Activated effector memory CD4-positive, alpha-beta T cell treated with Interleukin-2 at 50 U/mL for 16 hours (primary cell): ENCODE measurements at places on chromosomes 12 and 14.

GRCh38 chr12:122519418-122519817 is 7.3 kb downstream of the RSRC2 start:
- DNase-seq = no peak

GRCh38 chr14:81485372-81485771 is 48.3 kb downstream of the SEL1L start:
- DNase-seq = no peak

GRCh38 chr14:65210118-65210821 is 108.0 kb upstream of the MAX start:
- DNase-seq = no peak

- no peak for DNase-seq
These were observed 5.3 kb downstream of the NUAK1 start for GRCh38 chr12:106133136-106134087.

DNA sequence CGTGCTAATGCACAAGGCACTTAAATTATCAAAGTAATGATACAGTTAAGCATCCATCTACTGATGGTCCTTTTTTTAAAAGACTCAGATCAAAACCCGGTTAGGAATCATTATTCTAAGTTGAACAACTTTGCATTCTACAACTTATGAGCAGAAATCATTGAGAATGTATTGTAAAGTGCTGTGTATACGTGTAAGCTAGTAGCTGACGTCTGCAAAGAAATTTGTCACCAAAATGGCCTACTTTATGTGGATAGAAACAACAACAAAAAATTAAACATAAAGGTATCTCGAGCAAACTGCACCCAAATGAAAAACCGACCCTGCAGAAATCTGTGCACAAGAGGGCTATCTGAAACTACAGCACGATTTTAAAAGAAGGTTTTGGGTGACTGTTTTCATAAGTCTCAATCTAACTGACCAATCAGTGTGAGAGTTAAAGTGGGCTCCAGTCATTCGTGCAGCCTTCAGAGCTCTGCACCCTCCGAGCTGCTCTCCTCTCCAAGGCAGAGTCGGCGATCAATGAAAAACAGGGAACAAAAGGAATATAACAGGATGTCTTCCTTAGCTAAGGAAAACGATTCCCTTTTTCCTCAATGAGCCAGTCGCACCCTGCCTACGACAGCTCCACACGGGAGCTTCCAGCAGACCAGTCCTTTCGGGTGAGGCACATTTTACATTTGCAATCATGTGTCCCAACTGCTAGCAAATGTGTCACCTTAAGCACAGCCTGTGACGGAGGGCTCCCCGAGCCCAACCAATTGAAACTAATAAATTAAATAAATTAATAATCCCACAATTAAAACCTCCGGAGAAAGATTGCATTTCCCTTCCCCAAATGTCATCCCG is 200.7 kb upstream of the FOXN3 start:
- no peak for DNase-seq

DNA sequence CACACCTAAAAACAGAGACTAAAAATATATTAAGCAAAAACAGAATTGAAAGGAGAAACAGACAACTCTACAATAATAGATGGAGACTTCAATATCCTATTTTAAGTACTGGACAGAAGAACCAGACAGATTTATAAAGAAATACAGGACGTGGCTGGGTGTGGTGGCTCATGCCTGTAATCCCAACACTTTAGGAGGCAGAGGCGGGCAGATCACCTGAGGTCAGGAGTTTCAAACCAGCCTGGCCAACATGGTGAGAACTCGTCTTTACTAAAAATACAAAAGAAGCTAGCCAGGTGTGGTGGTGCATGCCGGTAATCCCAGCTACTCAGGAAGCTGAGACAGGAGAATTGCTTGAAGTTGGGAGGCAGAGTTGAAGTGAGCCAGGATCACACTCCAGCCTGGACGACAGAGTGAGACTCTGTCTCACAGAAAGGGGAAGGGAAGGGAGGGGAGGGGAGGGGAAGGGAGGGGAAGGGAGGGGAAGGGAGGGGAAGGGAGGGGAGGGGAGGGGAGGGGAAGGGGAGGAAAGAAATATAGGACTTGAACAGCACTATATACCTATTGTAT is 53.0 kb downstream of the CDK17 start:
- DNase-seq = no peak

DNA sequence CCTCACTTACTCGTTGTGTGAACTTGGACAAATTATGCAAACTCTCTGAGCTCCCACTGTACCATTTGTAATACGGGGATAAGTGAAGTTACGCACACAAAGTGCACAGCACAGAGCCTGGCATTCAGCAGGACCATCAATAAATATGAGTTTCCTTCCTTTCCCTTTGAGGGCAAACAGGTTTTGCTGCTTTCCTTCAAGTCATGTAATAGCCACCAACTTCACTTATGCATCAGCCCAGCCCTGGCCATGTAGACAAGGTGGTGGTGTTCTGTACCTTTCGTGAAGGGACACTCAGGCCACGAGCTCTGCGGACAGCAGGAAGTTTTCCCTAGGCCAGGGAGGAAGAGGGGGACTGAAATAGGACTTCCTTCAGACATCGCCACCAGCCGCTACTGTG is 272.7 kb downstream of the CACNA1C start:
- no peak for DNase-seq

GRCh38 chr12:88202500-88202899 is 60.4 kb downstream of the TMTC3 start:
- DNase-seq = no peak

DNA sequence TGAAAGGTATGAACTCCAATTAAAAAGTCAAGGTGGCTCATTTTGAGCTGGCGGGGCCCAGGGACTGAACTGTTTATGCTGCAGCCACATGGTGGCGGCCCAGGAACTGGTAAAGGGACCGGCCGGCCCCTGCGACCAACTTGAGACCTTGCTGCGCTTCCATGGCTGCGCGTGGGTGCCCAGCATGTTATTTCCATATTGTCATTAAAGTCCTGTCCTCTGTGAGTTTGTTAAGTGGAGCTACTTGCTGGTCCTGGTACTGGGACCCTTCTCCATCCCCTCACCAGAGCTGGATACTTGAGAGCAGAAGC is 62.3 kb downstream of the BEGAIN start:
- DNase-seq = no peak

DNA sequence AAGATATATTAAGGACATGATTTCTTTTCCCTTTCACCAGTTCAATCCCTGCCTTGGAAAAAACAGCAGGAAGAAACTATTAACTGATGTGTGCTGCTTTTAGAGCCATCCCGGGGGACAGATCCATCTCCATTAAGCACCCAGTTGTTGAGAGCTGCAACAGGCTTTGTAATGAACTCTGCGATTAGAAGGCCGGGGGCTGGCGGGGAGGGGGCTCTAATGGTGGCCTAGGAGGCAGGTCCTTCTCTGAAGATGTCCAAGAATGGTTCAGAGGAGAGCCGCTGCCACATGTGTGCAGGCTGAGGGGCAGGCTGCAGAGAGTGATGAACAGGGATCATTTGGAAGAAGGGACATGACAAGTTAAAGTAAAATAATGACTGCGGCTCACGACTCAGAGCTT is 67.8 kb downstream of the GALNT8 start:
- no peak for DNase-seq

DNA sequence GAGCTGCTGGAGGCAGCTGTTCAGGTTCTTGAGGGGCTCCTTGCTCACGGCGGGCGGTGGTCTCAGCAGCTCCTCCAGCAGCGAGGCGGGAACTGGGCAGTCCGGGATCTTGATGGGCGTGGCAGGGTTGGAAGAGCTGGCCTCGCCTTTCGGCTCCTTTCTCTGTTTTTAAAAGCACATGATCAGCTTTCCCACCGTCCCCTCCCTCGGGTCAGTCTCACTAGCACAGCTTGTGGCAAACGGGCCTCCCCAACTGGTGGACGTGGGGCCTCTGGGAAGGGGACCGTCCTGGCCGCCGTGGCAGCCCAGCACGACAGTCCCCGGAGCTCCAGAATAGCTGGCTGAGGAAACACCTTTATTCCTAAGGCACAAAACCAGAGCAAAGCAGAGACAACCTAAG is 12.5 kb upstream of the ANKLE2 start:
- DNase-seq = no peak

DNA sequence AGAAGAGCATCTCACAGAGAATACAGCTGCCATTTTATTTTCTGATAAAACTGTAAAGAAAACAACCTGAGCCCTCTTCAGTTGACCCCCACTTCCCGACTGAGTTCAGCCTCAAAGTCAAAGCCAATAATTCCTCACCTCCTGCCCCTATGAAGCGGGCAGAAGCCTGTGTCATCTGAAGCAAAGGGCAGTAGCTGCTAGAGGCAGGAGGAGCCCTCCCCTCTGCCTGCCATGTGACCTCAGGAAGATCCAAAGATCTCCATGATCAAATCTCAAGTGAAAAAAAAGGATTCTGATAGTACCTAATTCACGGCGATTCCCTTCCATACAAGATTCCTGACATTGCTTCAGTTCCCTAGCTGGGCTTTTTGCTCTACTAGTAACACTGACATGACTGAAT is 223.1 kb upstream of the CAND1 start:
- DNase-seq = no peak

- no peak for DNase-seq
These were observed 367.5 kb downstream of the DAD1 start for GRCh38 chr14:22221508-22221907.

DNA sequence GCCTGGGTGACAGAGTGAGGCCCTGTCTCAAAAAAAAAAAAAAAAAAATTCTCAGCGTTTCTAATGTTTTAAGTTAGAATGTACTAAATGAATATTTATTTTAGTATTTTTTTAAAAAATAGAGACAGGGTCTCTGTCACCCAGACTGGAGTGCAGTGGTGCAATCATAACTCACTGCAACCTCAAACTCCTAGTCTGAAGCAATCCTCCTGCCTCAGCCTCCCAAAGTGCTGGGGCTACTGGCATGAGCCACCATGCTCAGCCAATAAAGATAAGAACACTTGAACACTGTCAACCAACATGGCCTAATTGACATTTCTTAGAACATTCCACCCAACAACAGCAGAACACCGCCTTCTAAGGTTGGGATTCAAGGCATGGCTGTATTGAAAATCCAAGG is 5.1 kb upstream of the DYNC1H1 start:
- no peak for DNase-seq

DNA sequence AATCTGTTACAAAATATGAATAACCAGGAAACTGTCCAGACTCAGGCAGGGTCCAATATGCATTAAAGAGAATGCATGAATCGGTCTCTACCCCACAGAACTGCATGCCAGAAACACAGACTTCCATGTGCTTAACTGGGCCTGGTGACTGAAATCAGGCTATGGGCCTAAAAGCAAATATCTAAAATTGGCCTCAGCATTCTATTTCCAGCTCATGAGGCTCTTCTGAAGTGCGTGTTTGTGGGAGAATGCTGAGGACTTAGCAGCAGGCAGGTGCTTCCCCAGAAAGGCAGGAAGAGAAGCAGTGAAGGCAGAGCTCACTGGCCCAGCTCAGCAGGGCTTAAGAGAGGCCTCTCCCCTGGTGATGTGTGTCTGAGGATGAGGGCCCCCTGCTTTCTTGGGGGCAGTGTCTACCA is 48.5 kb downstream of the ADGRD1 start:
- DNase-seq = no peak

GRCh38 chr12:26304273-26304672 is 108.9 kb downstream of the SSPN start:
- DNase-seq = no peak

DNA sequence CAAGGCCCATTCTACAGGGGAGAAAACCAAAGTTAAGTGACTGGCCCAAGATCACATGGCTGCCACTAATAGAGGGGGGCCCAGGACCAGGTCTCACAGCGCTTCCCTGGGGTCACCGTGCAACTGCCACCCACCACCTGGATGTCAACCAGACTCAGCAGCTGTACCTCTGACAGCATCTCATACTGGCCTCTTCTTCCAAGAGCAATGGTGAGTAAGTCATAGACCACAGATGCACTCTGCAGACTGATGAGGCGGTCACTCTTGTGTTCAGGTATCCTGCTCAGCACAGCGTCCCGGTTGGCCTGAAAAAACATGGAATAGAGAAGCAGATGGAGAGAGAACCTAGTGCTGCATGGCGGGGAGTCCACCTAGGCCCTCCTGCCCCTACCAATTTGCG is 139.9 kb downstream of the TTC7B start:
- DNase-seq = no peak

- DNase-seq = no peak
These were observed 855 bp downstream of the MNAT1 start for GRCh38 chr14:60735416-60735815.

DNA sequence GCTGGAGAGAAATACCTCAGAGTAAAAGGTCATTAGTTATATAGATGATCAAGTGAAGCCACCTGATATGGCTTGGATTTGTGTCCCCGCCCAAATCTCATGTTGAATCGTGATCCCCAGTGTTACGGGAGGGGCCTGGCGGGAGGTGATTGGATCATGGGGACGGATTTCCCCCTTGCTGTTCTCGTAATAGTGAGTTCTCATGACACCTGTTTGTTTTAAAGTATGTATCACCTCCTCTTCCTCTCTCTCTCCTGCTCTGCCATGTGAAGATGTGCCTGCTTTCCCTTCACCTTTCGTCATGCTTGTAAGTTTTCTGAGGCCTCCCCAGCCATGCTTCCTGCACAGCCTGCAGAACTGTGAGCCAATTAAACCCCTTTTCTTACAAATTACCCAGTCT is 124.8 kb downstream of the FOXA1 start:
- no peak for DNase-seq

GRCh38 chr12:120072472-120073249 is 43.9 kb downstream of the RAB35 start:
- DNase-seq = no peak

- DNase-seq = no peak
These were observed 913.7 kb downstream of the RPS29 start for GRCh38 chr14:48672506-48672905.

GRCh38 chr12:113855998-113856397 is 110.1 kb downstream of the RBM19 start:
- no peak for DNase-seq

GRCh38 chr14:52266179-52266578 is 1.3 kb upstream of the PTGDR start:
- DNase-seq = no peak

DNA sequence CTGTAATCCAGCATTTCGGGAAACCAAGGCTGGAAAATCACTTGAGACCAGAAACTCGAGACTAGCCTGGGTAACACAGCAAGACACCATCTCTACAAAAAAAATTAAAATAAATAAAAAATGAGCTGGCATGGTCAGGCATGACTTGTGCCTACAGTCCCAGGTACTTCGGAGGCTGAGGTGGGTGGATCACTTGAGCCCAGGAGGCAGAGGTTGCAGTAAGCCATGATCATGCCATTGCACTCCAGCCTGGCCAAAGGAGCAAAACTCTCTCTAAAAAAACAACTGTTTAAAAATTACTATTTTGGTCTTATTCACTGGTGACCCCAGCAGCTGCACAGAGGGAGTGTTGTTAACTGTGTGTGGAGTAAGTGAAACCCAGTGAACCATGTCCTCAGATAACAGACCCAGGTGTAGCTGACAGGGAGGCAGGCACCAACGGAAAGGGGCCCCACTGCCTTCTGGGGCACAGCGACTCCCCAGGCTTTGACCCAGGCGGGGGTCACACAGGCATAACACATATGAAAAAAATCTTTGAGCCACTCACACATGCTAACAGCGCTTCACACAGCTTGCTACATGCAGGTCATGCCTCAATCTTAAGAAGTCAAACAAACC is 12.1 kb downstream of the DDX54 start:
- DNase-seq = no peak

- DNase-seq = no peak
These were observed 7.1 kb downstream of the NT5DC3 start for GRCh38 chr12:103833891-103834290.
